ENCODE measurements at places on chromosomes 2 and 18.

GRCh38 chr2:162149940-162150339, 2.1 kb downstream of the GCG start:
- DNase-seq = no peak

GRCh38 chr2:13901526-13901925, 731.0 kb upstream of the LRATD1 start:
- no peak for DNase-seq

DNA sequence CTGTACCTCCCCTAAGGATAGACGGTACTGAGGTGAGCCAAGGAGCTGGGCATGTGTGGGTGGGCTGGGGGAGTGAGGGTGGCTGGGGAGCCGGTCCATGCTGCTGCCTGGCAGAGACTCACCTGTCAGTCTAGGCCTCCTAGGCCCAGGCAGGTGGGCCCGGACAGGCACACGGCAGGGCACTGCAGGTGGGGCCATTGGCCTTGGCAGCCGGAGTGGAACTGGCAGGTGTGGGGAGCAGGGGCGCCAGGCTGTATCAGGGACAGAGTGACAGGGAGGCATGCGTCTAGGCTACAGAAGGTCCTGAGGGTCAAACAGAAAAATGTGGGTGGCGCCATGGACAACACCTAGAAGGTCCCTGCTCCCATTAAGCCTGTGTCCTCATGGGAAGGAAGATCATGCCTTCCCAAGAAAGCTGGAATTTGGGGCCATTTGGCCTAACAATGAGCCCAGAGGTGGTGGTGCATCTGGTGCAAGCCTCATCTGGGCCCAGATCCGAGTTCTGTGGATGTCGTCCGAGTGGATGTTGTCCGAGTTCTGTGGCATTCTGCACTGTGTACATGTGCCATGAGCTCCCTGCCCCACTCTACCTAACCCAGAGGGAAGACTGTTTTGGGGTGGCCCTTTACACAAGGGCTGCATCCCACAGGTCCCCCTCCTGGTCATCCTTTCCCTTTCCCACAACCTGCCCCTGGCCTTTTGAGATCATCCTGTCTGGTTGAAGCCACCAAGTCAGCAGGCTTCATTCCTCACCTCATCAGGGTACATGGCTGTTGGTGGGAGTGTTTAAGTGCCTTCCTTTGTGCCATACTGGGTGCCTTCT, 249.7 kb downstream of the GLI2 start:
- no peak for DNase-seq

GRCh38 chr18:30192216-30192615, 850.3 kb downstream of the DSC3 start:
- DNase-seq = no peak

- peak; percentile 80 for DNase-seq
Measured at GRCh38 chr2:233481368-233482142, 85.0 kb downstream of the USP40 start.

- no peak for DNase-seq
Measured at GRCh38 chr2:237882510-237883481, 23.4 kb downstream of the RAMP1 start.

DNA sequence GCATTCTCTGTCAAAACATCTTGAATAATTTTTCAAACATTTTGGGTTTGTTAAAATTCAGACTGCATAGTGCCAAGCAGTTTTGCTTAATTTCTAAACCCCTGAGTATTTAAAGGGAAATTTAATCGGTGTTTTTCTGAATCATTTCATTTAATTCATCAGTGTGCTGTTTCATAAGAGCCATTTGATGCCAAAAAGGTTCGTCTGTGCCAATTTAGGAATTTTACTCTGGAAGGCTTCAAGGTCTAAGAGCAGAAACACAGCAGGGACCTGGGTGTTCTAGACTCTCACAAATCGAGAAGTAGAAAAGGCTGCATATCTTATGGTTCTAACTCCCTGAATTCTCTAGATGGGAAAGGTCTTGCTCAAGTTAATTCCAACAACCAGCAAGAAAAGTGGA, 311.9 kb upstream of the NT5C1B start:
- no peak for DNase-seq

GRCh38 chr2:121241466-121241865, 43.5 kb downstream of the TFCP2L1 start:
- DNase-seq = peak; percentile 9

DNA sequence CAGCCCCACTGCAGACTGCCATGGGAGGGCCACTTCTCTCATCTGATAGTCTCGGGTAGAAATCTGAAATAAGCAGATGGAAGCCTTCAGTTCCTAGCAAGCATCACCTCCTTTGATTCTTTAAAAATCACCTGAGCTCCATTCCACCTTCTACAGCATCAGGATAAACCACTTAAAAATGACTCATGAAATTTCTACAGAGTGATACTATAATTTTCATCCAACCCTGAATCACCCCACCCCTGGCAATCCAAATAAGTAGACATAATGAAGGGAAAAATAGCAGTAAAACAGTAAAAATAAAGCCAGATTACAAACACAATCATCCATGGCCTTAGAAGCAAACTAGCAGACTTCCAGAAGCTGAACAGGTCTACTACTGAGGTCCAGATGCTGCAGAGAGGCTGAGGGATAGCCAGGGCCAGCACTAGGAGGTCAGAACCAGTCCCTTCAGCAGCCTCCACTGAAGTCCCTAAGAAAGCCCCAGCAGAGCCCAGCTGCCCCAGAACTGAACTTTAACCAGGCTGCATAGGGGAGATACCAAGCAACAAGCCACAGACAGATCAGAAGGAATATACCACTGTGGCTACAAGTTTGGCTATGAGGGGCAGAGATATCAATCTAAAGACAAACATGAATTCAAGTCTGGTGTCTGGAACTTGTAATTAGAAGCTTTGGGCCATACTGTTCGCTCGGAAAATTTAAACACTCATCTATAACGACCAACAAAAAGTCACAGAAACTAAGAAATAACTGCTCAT, 54.7 kb upstream of the RNU4ATAC start:
- DNase-seq = no peak

DNA sequence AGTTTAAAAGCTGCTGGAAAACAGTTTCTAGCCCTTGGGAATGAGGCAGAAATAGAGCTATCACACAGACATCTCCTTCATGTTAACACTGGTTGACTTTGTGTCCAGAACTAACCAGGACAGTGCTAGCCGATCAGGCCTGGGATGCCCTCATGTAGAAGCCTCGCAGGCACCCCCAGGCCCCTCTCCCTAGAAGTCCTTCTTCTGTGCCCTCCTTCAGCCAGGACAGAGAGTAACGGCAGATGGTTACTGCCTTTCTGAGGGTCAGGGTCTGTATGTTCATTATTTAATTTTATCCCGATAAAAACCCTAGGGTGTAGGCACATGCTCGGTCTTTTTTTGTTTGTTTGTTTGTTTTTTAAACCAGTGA, 10.7 kb upstream of the RPL31 start:
- no peak for DNase-seq

DNA sequence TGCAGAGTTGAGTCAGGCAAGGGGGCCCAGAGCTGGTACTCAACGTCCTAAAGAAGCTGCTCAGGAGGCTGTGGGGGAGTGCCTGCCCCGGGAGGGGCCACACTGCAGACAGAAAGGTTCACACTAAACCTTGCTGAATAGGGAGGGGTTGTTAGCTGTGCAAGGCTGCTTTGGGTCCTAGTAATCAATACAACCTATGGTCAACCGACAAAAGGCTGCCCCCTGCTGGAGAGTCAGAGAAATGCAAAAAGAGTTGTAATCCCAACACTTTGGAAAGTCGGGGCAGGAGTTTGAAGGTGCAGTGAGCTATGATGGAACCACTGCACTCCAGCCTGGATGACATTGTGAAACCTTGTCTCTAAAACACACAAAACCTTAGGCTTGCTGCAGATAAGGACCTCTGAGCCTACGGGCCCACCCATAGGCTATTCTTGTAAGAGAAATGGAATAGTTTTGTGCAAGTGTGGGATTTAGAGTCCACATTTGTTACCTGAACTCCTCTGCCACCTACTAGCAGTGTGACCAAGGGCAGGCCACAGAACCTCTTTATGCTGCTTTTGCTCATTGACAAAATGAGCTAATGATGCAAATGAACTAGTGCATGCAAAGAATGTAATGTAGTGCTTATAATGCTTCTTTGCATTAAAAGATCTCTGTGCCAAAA, 81.5 kb downstream of the PRPF40A start:
- no peak for DNase-seq

DNA sequence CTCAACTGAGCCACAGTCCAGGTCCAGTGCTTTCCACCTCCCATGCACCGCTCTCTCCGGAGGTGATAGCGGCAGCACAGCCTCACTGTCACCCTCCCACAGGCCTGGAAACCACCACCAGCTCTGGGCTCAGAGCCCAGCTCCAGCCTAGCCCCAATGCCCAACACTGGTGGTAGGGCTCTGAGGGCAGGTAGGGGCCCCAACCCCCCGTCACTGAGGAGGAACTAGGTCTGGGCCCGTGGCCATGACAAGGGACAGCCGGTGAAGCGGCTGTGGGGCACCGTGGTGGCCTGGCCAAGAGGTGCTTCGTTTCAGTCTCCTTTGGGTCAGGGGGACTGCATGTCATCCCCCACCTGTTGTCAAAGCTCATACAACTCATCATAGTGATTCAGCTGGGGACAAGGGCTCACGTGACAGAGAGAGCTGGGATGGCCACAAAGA, 5.5 kb upstream of the TMEM214 start:
- DNase-seq = no peak

- DNase-seq = no peak
Measured at GRCh38 chr2:5849562-5849961, 157.4 kb downstream of the SOX11 start.

- DNase-seq = no peak
Measured at GRCh38 chr2:212816267-212816666, 277.7 kb upstream of the ERBB4 start.

DNA sequence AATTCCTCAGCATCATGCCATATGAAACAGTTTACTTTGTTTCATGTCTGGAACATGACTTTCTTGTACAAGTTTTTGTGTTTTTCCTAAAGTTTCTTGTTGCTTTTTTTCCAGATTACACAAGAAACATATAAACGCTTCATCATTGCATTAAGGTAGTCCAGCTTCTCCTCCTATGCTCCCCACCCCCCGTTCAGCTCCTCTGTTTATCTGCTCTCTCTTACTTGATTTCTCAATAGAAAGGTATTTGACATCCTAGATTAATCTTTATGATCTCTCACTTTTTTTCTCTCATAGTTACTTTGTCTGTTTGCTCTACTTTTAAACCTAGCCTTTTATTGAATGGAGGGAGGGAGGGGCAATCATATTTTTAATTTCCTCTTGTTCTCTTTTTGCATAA, 25.4 kb downstream of the SLC40A1 start:
- DNase-seq = no peak

DNA sequence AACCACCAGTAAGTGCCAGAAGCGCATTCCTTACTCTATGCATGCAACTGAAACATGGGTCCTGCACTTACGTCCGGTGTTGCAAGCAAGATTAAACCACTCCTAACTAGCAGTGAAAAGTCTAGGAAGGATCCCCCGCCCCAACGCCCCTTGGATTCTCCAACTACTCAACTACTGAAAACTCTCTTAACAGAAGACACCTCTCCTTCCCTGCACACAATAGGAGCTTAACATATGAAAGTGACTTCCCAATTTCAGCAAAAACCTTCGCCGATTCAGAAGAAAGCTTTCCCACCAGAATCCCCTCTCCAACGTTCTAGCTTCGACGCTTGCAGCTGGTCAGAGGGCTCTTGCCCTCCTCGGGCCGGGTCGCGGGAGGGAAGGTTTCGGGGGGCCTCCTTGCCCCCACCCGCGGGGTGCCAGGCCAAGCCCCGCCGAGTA, 578 bp downstream of the IWS1 start:
- DNase-seq = no peak

GRCh38 chr2:181778621-181779201, 98.4 kb upstream of the NEUROD1 start:
- DNase-seq = no peak

- DNase-seq = no peak
Measured at GRCh38 chr18:6775702-6776101, 46.2 kb downstream of the ARHGAP28 start.

GRCh38 chr18:41617647-41618046, 337.4 kb upstream of the PIK3C3 start:
- DNase-seq = no peak

GRCh38 chr2:236981701-236982485, 103.8 kb upstream of the COPS8 start:
- no peak for DNase-seq

DNA sequence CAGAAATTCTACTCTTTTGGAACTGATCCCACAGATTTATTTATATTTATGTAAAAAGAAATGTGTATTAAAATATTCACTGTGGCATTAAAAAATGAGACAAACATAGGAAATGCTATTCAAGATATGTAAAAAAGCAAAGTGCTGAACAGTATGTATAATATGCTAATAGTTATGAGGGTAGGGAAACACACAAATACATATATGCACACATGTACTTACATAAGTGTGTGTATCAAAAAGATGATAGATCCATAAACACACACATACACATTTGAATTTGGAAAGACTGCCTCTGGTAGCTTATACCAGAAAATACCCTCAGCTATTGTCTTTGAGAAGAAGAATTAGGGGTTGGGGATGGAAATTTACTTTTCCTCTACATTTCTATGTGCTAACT, 103.2 kb downstream of the MREG start:
- DNase-seq = no peak

DNA sequence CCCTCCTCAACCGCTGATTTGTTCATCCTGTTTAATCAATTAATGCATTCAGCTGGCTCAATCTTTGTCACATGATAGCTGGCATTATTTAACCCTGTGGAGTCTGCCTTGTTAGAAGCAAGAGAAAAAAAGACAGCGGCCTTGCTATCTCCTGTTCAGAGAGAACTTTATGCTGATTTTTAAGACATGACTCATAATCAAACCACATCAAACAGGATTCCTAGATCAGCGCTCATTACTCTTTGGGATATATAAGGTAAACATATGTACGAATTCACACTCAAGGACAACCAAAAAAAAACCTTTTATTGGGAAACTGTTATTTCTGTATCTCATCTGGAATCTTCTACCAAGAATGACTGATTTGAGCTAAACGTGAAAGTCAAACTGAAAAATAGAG, 195.1 kb downstream of the C1D start:
- no peak for DNase-seq

- DNase-seq = no peak
Measured at GRCh38 chr2:177905640-177906039, 166.9 kb downstream of the PDE11A start.

GRCh38 chr18:36006997-36007396, 34.5 kb downstream of the RMP24 start:
- DNase-seq = no peak
